ENCODE measurements at places on chromosomes 11 and 22.

- no peak for DNase-seq
These were observed 8.5 kb downstream of the TIMP3 start for GRCh38 chr22:32809786-32810554.

DNA sequence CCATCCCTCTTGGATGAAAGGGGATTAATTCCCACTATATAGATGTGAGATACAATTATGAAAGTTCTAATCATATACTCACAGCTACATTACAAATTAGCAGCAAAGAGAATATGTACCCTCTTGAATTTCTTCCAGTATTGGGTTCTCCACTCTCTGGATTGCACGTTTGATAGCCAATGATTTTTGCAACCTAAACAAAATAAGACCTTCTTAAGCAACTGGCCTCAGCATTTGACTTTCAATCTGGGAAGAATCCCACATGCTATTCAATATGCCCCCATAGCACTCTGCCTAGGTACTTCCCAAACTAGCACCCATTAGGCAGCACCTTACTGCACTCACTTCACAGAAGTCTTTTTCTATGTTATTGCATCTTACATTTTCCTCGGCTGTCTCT lies 55.8 kb downstream of the ETS1 start:
- DNase-seq = no peak

GRCh38 chr11:110314366-110315095 lies 18.1 kb upstream of the RDX start:
- no peak for DNase-seq

DNA sequence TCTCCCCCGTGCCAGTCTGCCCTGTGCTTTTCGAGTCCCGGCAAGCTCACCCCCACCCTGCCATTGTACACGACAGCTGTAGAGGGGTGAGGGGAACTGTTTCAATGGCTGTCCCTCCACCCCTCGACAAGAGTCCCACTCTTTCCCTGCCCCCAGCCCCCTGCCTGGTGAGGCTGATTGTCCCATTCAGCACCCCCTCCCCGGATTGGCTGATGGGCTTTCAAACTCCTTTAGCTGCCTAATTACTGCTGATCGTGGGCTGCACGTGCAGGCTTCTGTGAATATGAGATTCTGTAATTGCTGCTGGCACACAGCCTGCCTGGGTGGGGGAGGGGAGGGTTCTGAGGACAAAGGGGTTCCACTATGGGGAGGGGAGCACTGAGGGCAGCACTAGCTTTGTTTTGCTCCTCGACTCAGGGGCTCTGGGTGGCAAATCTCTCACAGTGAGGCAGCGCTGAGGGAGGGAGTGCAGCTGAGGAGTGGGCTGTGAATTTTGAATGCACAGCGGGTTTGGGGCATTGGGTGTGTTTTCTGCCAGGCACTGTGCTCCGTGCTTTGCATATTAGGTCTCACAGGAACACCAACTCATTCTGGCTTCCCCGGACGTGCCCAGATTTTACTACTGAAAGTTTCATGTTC lies 42.6 kb upstream of the ACCSL start:
- no peak for DNase-seq

- DNase-seq = no peak
These were observed 246.9 kb downstream of the CADM1 start for GRCh38 chr11:115257270-115257669.

GRCh38 chr11:64210301-64211020 lies 3.9 kb downstream of the FERMT3 start:
- no peak for DNase-seq

DNA sequence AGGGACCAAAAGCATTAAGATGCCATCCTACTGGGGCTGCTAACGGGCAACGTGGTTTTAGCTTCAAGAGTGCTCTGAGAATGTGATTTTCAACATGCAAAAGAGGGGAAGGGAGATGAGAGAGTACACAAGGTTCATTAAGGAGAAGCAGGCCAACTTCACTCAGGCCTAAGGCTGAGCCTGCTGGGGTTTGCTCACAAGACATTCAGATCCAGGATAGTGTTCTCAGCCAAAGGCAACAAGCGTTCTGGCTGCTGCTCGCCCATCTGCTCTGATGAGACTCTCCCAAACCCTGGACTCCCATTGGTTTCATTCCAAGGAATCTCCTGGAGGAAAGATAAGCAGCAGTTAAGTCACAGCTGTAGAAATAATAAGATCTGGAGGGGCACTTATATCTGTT lies 23.6 kb upstream of the UPB1 start:
- peak; percentile 78 for DNase-seq

GRCh38 chr11:67699521-67699920 lies 25.1 kb upstream of the ALDH3B2 start:
- DNase-seq = peak; percentile 1

DNA sequence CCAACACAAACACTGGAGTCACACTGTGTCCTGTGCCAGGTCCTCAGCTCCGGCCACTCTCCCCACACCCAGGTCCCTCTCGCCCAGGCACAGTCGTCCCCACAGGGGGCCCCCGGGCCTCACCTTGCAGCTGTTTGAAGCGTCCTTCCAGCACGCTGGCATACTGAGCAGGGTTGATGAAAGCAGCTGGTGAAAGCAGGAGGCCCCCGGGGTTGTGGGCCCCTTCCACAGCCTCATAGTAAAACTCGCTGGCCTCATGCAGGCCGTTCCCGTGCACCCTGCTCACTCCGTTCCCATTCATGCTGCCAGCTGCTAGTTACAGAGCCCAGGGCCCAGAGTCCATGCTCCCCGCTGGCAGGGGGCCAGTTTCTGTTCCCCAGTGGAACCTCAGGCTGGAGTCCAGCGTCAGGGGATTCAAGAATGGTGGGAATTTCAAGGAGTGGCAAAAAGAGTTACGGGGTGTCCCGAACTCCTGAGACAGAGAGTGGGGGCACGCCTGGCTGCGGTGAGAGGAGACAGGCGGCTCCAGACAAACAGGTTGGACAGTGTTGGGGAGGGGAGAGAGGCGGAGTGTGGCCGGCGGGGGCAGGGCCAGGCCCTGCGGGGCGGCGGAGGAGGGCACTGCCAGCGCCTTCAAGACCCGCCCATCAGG lies 10.6 kb downstream of the SPTBN2 start:
- no peak for DNase-seq

- no peak for DNase-seq
These were observed 359.5 kb downstream of the INSC start for GRCh38 chr11:15473954-15474837.

DNA sequence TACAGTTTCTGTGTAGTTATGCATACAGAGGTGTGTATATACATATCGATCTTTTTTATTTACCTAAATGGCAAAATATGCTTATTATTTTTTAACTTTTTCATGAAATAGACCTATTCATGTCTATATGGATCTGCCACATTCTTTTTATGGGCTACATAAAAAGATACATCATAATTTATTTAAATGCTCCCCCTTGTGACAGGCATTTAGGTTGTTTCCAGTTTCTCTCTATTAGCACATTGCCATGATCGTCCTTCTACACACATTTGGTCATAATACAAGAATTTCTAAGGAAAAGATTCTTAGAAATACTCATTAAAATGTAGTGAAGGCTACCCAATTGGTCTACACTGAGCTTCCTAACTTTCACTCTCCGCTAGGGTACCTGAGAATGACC lies 1067.4 kb downstream of the OPCML start:
- peak; percentile 32 for DNase-seq

GRCh38 chr11:66324664-66325063 lies 7.8 kb upstream of the CD248 start:
- peak; percentile 84 for DNase-seq

DNA sequence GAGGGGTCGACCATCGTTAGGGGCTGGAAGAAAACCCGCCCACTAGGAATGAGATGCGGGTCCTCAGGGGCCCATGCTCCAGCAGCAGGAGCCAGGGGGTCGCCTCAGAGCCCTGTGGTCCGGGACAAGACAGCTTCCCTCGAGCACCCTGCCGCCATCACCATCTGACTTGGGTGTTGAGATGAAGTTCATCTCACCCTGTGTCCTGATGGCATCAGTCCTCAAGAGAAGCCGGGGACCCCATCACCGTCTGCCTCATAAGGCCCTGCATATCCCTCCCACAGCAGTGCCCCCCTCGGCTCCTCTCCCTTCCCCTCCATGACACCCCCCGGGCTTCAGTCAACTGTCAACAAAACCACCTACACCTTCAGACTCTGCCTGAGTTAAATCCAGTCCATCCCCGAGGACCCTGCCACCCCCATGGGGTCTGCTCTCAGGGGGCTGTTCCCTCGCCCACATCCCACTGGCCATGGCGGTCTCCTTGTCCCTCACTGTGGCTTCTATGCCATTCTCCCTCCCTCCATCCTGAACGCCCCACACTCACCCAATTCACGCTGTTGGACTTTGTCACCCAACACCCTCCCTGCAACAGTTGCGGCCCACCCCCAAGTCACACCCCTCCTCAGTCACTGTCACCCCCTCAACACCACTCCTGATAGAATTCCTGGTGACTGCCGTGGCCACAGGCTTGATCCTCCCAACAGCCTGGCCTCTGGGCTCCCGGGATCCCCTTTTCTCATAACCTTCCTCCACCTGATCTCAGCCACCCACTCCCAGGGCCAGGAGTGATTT lies 87.7 kb upstream of the RTL6 start:
- no peak for DNase-seq

DNA sequence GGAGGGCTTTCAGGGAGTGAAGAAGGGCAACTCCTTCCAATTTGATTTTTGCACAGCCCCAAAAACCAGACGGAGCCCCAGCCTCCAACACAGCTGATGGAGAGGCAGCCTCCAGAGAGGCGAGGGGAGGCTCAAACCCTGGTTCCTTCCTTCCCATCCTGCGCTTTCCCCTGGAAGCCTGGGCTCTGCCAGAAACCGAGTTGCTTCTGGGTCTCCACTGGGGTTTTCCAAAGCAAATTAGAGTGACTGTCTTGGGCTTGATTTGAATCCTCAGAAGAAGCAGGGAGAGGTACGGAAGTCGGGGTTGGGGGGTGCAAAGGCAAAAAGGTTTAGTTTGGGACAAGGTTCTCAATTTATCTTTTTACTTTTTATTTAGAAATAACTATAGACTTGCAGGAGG lies 129.2 kb downstream of the MPPED1 start:
- no peak for DNase-seq

- peak; percentile 2 for DNase-seq
These were observed 33.0 kb upstream of the MYOD1 start for GRCh38 chr11:17686231-17686980.

DNA sequence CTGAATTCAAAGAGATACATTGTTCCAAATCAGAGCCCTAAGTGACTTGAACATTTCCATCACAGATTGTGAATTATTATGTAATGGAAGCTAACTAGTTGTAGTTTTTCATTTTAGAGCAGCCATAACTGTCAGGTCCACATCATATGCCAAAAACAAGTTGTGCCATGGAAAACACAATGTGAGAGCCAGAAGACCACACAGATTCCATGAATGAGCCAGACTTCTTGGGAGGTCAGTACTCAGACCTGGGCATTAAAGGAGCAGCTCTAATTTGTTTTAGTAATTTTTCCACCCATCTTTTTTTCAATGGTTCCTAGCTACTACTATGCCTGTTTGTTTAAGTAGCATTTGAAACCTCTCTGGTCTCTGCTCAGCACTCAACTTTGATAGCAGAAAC lies 279.4 kb downstream of the FAT3 start:
- no peak for DNase-seq

DNA sequence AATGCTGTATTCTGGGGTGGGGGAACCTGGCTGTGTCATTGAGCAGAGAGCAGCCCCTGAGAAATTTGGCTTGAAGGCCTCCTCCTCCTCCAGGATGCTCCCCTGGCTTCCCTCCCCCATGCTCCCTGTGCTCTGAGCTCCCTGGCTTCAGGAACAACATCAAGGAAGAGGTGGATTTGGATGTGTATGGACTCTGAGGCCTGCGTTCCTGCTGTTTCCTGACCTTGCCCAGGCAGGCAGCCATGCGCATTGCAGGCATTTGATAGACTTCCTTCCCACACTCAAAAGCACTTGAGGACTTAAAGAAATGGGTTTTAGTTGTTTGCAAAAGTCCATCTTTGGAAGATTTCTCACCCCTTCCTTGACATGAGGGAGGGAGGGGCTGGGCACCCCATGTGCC lies 1317.1 kb downstream of the BRD1 start:
- no peak for DNase-seq

DNA sequence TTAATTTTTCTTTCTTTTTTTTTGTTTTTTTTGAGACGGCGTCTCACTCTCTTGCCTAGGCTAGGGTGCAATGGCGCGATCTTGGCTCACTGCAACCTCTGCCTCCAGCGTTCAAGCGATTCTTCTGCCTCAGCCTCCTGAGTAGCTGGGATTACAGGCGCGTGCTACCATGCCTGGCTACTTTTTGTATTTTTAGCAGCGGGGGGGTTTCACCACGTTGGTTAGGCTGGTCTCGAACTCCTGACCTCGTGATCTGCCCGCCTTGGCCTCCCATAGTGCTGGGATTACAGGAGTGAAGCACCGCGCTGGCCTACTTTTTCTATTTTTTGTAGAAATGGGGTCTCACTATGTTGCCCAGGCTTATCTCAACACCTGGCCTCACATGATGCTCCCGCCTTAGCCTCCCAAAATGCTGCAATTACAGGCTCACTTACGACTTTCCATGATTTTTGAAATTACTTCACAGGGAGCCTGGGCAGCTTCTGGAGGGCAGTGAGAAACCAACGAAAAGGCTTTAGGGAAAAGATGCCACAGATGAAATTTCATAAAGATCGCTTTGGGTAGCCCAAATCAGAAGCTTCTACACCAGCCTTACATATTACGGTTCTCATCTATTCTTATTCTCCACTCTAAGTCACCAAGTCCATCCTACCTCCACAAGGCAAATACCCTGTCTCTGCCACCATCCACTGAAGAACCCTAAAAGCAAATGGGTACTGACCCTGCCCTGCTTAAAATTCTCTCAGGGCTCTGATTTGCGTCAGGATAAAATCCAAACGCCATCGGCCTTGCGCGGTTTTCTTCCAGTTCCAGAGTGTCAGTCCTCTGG lies 866 bp upstream of the RRM1 start:
- no peak for DNase-seq

DNA sequence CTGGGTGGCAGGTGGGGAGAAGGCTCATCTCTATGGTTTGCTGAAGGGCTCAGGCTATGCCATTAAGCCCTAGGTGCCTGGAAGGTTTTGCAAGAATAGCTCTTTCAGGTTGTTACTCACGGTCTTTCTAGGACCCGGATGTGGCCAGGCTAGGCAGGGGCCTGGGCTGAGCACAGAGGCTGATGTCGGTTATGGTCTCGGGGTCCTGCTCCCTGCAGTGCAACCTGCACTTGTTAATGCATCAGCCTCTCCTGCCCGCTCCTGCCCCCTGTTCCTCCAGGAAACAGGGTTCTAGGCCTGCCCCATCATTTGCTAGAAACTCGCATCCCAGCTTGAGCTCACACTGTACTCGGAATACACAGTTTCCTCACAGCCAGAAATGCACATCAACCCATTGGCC lies 79.1 kb upstream of the SLC22A12 start:
- DNase-seq = no peak

GRCh38 chr11:45590743-45591142 lies 74.7 kb downstream of the CHST1 start:
- DNase-seq = peak; percentile 22

GRCh38 chr22:20113551-20114310 lies 2.2 kb upstream of the RANBP1 start:
- no peak for DNase-seq

GRCh38 chr22:24409707-24410106 lies 17.7 kb upstream of the ADORA2A start:
- no peak for DNase-seq

All from fibroblast of skin of right biceps (primary cell).